ENCODE measurements at places on chromosomes 6 and 20. TPM values are rescaled to one million over a fixed set of nuclear protein-coding genes. Genes with fewer than 3 reads are reported as not detected.
A peak's percentile ranks its signal among the peaks of the same experiment; 100 is the strongest.

- ATAC-seq, result no peak
Measured at GRCh38 chr20:51960047-51960675, 157.8 kb upstream of the SALL4 start.

DNA sequence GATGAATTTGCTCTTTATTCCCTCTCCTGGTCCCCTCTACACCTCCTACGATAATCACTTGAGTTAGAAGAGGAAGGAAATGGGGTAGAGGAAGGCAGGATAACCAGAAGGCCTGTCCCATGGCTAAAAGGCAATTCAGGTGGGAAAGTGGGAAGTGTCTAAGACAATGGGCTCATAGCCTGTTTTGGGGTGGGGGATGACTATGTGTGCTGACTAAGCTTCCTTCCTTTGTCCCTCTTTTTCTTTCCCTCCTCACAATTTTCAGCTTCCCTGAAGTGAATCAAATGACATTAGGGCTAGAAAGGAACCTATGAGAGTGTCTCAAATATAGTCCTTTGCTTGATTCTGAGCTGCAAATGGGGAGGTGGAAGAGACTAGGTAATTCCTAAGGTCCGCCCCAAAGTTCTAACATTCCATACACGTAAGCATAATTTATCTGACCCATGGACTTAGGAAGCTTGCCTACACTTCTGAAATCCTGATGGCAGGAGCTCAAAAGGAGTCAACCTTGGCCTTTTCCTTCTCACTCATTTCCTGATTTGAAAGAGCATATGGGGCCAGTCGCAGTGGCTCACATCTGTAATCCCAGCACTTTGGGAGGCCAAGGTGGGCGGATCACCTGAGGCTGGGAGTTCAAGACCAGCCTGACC is 24.3 kb downstream of the EDEM2 start:
- no peak for ATAC-seq

Gene KLC4
- total RNA-seq, result 19.7 TPM

Gene JAG1
- 0.98 TPM for total RNA-seq

GRCh38 chr20:23129266-23129665 is 43.1 kb upstream of the CD93 start:
- no peak for ATAC-seq

Gene AVP
- not detected for total RNA-seq

Gene SCUBE3
- not detected for total RNA-seq

GRCh38 chr6:106360410-106360988 is at the start of gene CRYBG1:
TSS of gene CRYBG1 (plus strand) at chr6:106360717. CDS start at chr6:106360909, 192 bp downstream.
- ATAC-seq, result peak; percentile 88

Gene PRRT1
- total RNA-seq, result 0.17 TPM

Gene TNF
- total RNA-seq, result 199 TPM

DNA sequence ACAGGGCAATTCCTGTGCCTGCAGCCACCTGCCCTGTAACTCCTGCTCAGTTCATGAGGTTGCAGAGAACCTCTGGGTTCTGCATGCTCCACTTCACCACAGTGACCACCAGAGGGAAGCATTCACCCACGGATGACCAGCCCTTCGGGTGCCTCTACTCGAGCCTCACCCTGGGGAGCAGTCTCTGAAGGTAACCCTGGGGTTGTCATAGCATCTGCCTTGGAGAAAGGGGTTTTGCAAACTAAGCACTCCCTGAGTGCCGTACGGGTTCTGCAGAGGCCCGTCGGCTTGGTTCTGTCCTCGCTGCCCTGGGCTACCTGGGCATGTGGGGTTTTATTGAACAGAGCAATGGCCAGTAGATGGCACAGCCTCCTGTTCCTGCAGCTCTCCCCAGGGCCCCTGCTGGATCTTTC is 10.2 kb upstream of the CST5 start:
- peak; percentile 81 for ATAC-seq

GRCh38 chr6:33421344-33421643 is 1.4 kb downstream of the SYNGAP1 start:
- ATAC-seq, result no peak

Gene IL17A
- 45.4 TPM for total RNA-seq

DNA sequence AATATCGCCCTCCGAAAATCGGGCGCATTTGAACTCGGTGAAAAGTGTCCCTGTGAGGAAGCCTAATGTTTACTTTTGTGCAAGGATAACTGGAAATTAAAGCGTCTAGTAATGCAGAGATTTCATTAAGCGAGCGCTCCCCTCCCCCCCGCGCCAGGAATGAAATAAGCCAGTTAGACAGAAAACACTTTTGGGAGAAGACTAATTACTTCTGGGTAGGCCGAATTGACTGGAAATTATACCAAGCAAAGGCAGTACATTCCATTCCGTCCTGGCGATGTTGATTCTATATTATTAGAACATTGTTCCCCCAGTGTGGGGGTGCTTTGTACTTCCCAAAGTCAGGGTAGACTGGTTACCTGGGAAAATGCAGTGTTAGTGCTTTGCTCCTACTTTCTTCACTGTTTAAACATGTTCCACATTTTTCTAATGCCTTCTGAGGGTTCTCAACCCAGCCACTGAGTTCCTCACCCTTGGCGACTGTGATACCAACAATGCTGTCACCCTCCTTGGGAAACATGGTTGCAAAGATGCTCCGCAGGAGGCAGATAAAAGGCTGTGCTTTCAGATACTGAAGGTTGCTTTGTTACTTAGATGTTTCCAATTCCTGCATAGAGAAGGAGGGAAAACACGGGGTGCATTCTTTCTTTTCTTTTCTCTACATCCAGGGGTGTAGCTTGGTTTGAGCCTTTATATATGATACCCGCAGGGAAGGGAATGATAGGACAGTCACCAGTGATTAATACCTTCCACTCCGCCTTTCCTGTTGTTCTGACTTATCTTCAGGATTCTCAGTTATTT is 2.6 kb downstream of the GJA1 start:
- ATAC-seq, result no peak

DNA sequence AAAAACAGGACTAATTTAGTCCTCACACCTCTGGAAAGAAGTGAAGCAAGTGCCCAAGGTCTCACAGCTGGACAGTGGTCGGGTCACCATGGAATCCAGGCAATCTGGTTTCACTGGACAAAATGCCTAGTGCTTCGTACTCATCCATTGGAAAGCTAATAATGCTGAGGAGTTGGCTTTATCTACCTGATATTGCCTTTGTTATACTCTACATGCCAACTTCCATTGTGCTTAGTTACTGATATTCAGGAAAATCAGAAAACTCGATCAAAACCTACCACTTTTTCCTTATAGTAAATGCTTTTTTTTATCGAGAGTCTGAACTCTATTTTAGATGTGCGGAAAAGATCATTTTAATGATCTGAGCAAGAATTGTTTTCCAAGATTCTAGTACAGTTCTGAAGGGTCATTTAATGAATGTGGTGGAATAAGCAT is 966 bp downstream of the CFAP206 start:
- ATAC-seq, result no peak

DNA sequence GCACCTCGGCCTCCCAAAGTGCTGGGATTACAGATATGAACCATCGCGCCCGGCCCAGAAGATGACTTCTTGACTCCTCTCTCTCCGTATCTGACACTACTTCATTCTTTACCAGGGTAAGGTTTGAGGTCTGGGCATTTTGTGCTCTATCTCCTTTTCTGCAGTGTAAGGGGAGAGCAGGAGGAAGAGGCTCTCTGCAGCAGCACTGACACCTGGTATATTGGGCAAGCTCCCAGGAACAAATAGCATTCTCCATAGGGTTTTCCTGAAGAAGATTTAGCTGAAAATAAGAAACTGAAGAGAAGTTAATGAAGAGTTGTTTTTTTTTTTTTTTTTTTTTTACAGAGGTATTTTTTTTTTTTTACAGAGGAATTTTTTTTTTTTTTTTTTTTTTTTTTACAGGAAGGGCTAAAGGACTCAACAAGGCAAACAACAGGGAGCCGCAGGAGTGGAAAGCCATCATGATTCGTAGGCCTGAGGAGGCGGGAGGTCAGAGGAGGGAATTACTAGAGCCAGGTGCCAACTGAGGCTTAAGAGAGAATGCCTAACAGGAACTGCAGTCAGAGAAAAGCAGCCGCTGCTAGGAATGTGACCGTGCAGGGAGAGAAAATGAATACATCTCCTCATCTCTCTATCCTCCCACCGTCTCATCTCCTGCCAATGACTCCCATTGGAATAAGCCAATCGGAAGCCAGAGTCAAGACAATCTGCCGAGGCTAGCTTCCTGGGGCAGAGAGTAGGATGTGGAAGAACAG is 34.7 kb upstream of the ADGRF4 start:
- no peak for ATAC-seq

GRCh38 chr6:8110725-8111124 is 8.4 kb upstream of the EEF1E1 start:
- ATAC-seq, result no peak

Gene FERMT1
- 0.13 TPM for total RNA-seq

- no peak for ATAC-seq
Measured at GRCh38 chr20:45842169-45842812, 8.7 kb downstream of the SNX21 start.

DNA sequence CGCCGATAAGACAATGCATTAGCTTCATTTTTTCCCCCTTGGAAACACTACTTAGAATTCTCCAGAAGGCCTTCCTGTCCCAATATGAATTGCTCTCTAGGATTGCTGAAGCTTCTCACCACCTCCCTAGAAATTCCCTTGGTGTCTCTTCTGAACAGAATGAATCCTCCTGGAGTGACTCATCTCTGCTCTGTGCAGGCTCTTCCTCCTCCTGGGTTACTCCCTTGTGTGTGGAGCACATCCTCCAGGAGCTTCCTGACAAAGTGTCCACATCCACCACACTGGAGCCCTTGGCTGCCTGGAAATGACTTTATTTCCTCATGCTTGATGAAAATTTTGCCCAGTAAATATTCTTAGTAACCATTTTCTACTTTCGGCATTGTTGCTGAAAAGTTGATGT is 54.4 kb downstream of the DTNBP1 start:
- ATAC-seq, result no peak

- no peak for ATAC-seq
Measured at GRCh38 chr6:144695858-144696533, 410.9 kb downstream of the UTRN start.

DNA sequence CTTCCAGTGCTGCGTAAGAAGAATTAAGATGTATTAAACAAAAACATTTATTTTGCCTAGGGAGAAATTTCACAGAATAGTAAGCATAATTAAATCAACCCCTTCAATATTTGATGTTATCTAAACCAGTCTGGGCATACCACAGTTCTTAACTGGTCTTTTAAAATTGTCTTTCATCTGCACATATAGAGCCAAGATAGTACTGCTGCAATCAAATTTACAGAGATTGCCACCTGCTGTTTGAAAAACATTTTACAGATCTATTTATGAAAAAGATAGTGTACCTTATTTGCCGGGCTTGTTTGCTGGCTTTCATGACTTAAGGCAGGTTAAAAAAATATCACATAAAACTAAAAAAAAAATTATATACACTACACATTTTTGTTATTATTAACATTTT is 323.2 kb downstream of the ADGRB3 start:
- ATAC-seq, result no peak

GRCh38 chr20:63440366-63440955 is 32.0 kb downstream of the KCNQ2 start:
- no peak for ATAC-seq

Gene GLP1R
- total RNA-seq, result not detected

Gene RAD21L1
- not detected for total RNA-seq

Gene SGK2
- total RNA-seq, result 2.9 TPM

DNA sequence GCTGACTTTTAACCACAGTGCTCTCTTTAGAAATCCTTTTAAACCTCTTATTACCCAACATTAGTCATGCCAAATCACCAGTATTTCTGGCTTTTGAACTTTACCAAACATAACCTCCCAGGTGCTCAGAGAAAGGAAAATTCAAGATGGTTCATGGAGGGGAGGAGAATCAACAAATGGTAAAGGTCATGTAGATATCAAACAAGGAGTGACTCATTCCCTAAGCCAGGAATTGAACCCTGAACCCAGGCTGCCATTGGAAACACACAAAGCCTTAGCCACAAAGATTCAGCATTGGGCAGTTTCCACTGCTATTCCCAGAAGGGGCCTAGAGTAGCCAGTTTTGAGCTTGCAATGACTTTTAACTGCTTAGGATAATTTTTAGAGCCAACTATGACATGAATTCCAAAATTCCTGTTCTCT is 21.6 kb upstream of the ENTPD6 start:
- ATAC-seq, result peak; percentile 35

Gene LST1
- 8.1 TPM for total RNA-seq

DNA sequence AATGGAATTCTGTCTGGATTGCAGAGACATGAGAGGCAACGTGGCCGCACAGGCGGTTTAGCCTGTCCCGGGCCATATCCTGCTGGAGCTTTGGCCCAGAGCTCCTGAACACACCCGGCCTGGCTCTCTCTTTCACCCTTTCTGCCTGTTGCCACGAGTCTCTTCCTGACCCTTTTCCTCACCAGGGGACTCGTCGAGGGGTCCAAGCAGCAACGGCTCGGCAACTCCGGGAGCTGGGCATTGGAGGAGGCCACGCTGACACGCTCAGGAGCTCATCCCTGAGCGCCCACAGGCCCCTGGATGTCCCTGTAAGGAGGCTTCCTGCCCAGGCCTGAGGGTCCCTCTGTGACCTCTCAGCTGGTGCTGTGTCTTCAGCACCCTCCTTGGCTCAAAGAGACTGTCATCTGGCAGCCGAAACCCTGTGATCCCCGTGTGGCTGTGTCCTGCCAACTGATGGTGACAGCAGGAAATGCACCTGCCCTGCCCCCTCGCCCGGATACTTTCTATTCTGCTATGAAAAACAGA is 103.8 kb downstream of the RNASET2 start:
- no peak for ATAC-seq

DNA sequence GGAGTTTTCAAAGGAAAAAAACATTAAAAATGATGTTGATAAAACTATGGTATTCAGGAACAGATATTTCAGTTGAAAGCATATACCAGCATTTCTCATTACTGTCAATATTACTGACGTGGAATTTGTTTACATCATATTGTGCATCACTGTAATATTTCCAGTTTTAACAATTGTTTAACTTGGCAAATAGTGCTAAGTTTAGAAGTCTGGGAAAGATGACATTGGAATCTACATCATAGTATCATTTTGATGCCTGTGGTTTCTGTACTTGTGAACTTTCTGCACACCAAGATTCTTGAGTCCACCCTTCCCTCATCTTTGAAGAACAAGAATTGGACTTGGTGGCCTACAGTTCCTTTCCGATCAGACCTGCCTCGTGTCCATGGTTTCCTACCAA is 98.1 kb downstream of the RALGAPA2 start:
- no peak for ATAC-seq

- no peak for ATAC-seq
Measured at GRCh38 chr6:105850261-105851112, 235.6 kb upstream of the PRDM1 start.

GRCh38 chr6:104936766-104937535 is 20.0 kb upstream of the LIN28B start:
- ATAC-seq, result no peak

GRCh38 chr6:16338577-16339264 is 100.3 kb downstream of the GMPR start:
- no peak for ATAC-seq

Gene EYS
- total RNA-seq, result not detected

Gene GABBR1
- total RNA-seq, result 19.3 TPM

DNA sequence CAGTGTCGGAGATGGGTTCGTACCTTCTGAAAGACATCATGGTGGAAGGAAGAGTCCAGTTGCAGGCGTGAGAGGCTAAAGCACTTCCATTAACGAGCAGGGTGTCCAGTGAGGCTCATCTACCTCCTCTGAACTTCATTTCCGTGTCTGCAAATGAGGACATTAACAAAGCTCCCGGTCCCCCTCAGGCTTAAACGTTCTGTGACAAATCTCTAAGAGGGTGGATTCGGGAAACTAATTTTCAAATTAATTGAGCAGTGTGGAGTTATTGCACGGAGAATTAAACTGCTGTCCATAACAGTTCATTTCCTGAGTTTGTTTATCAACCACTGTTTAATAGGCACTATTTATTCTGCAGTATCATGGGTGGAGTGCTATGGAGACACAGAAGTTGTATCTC is 68.2 kb downstream of the TRMT6 start:
- no peak for ATAC-seq

Gene KIAA0408
- 13.8 TPM for total RNA-seq

GRCh38 chr6:28816909-28817807 is 106.6 kb downstream of the TRIM27 start:
- ATAC-seq, result no peak

Data from activated T-helper 17 cell treated with anti-CD3 and anti-CD28 coated beads, Interleukin-2, amount 50 U/mL, for 72 hours (primary cell).